ENCODE measurements at places on chromosomes 6 and 20.

DNA sequence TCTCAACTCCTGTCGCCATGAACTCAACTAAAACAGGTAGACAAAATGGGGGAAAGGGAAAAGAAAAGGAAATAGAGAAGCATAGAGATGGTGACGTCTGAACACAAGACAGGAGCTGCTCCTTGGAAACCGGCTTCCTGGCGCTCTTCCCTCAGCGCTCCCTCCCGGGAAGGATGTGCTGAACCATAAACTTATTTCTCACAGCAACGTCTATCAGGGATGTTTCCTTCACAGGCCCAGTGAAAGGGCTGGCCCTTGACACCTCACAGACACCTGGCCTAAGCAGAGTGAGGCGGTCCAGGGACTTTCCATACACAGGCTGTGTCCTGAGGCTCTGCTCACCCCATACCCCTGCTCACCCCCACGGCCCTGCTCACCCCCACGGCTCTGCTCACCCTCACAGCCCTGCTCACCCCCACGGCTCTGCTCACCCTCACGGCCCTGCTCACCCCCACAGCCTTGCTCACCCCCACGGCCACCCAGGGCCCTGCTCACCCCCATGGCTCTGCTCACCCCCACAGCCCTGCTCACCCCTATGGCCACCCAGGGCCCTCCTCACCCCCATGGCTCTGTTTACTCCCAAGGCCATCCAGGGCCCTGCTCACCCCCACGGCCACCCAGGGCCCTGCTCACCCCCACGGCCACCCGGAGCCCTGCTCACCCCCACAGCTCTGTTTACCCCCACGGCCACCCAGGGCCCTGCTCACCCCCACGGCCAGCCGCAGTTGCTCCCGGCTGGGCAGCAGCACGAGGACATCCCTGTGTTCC is 653 bp downstream of the FRMD1 start:
- no peak for DNase-seq

DNA sequence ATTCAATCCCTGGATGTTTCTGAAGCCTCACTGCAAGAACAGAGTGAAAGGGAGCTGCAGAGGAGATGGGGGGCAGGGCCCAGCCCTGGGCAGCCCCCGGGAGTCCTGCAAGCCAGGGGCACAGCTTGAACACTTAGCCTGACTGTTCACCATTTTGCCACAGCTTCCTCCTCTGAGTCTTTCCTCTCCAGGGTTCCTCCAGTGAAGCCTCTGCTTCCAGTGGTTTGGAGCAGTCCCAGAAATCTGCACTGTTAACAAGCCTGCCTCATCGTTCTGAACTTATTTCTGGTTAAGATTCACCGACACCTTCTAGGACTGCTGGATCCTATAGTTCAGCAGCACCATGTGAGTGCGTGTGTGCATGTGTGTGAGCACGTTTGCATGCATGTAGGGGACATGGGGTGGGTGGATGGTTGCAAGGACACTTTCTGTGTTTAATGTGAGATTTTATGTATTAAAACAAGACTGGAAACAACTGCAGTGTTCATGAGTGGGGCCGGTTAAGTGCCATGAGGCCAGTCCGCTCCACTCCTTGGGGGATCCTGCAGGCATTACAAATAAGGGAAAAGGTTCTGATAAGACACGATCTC is 24.6 kb downstream of the CEBPB start:
- DNase-seq = no peak

DNA sequence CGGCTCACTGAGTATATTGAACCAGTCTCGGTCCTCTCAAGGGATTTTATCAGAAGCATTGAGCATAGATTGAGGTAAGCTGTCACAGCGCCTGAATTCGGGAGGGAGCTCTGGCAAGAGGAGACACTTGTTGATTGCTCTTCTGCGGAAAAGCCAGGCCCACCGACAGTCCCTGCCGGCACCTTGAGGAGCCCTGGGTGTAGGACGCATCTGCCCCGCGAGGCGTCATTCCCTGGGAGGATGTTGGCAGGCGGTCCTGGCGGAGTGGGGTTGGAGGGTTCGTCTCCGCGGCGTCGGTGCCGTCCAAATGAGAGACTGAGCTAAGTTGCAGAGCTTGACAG is 843 bp downstream of the FBXO9 start:
- no peak for DNase-seq

GRCh38 chr6:12343440-12344162 is 53.4 kb downstream of the EDN1 start:
- no peak for DNase-seq

DNA sequence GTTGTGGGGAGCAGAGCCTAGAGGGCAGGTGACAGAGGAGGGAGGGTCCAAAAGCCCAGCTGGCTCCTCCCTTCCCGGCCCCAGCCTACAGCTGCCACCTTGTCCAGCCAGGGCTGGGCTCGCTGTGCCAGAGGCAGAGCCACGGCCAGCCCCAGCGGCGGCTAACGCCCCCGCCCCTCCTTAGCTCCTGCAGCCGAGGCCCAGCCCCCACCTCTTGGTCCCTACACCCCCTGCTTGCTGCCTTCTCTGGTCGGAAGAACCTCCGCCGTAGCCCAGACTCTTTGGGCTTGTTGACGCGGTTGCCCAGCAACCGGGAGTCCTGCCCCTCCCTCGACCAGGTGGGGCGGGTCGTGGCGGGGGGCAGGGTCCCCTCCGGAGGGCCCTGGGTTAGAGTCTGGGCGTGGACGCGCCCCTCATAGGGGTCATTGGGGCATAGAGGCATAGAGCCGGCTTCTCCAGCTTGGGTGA is 521 bp upstream of the LKAAEAR1 start:
- DNase-seq = no peak

- DNase-seq = no peak
These were observed 46.9 kb downstream of the PRDM1 start for GRCh38 chr6:106133040-106133439.

DNA sequence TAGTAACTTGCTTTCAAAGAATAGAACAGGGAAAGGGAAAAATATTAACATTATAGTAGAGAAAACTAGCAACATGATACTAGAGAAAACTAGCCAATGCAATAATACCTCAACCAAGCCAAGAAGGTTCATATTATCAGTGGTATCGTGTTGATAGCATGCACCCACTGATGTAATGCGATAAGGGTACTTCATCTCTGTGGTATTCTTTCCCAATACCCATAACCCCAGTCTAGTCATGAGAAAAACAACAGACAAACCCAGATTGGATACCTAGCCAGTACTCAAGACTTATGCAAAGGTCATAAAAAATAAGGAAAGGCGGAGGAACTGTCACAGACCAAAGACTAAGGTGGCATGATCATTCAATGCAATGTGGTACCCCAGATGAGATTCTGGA is 21.0 kb downstream of the BLOC1S5 start:
- DNase-seq = no peak

- no peak for DNase-seq
These were observed 14.4 kb upstream of the FAM217A start for GRCh38 chr6:4093288-4093687.

- no peak for DNase-seq
These were observed 94.6 kb downstream of the TFAP2A start for GRCh38 chr6:10320291-10320690.

GRCh38 chr20:53582574-53583351 is 10.9 kb downstream of the ZNF217 start:
- DNase-seq = no peak

DNA sequence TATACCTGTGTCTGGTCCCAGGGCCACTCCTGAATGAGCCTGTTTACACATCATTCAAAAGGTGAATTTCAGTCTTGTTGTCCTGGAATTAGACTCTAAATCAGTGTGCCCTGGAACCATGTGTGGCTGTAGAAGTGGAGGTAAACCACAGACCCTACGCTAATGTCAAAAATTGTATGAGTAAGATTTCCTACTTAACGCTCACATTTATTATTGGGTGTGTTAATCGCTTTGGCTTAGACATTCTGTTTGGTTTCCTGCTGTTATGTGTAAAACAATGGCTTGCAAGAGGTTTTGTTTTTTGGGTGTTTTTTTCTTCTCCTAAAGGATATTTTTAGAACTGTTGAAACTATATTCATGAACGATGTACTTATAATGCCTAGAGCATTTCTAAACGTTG is 19.3 kb downstream of the PLCB1 start:
- DNase-seq = no peak

DNA sequence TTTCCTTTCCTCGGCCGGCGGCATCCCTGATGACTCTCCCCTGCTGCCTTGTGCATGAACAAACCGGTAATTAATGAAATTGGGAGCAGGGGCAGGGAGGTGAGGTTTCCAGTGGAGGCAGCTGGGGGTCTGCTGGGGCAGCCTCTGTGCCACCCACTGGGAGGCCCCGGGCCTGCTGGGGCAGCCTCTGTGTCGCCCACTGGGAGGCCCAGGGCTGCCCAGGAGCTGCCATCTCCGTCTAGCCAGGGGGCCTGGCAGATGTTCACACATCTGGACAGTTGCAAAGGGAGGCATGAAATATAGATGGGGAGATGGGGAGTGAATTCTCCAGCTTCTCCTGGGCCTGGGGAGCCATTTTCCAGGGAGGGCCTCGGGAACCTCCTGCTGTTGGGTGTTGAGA is 33.8 kb downstream of the TOX2 start:
- no peak for DNase-seq

- DNase-seq = no peak
These were observed 254.8 kb downstream of the CDC5L start for GRCh38 chr6:44642349-44642748.

GRCh38 chr20:58021481-58021880 is 207.0 kb downstream of the ANKRD60 start:
- no peak for DNase-seq

DNA sequence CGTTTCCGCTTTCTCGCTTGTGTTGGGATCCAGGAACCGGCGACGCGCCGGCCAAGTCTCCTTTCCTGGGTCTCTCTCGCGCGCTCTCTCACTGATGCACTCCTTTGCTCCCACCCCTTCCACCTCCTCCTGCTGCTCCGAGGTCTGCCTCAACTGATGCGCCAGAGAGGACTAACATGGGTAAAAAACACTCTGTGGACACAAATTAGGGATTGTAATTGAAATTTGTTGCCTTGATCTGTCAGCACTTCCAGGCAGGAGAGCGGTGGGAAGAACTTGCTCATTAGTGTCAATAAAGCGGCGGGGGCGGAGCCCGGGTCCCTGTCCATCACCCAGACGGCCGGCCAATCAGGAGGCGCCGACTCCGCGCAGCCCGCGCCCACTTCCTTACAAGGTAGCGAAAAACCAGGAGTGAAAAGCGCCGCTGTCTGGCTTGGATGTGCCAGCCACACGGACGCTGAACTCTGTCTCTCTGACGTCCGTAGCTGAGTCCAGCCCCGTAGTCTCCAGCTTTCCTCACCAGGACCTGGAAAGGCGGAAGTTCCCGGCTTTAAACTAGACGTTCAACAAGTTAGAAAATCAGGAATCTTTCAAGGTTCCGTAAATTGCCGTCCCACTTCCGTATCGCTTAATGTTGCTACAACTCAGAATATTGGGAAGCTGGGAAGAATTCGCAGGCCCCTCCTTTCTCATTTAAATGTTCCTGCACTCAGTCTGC is at the start of gene TBX18:
TSS of gene TBX18 (minus strand) at position 267 of the 718 bp plus-strand sequence. CDS start 417 bp downstream, outside the sequence.
- no peak for DNase-seq

DNA sequence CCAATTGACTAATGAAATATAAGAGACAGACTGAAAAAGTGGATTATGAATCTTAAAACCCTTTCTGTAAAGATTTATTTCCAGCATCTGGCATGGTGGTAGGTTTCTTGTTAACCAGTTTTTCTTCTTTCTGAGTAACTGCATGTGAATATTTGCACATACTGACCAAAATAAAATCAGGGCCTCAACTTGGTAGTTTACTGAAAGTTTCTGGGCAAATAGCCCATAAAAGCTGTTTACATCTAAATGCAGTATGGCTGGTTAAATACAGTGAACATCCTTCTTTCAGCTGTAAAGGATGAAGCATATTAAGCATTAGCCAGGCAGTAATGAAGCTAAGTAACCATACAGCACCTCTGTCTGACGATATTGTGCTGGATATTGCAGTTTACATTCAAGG is 83.6 kb upstream of the EYS start:
- DNase-seq = no peak

DNA sequence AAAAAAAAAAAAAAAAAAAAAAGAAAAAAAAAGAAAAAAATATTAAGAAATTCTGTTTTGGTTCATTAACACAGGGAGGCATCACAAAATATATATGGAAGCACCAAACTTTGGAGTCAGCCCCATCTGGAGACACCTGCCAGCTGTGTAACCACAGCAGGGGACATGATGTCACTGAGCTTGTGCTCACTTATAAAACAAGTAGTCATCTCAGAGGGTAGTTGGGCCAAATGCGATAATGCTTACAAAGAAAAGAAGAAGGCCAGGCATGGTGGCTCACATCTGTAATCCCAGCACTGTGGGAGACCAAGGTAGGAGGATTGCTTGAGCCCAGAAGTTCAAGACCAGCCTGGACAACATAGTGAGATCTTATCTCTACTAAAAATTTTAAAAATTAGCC is 1.1 kb upstream of the BNIP5 start:
- no peak for DNase-seq

GRCh38 chr20:36305602-36306551 is at the start of gene DLGAP4:
DLGAP4 (plus strand) TSS chr20:36306339; CDS start chr20:36431718, 125,379 bp downstream.
- DNase-seq = no peak

DNA sequence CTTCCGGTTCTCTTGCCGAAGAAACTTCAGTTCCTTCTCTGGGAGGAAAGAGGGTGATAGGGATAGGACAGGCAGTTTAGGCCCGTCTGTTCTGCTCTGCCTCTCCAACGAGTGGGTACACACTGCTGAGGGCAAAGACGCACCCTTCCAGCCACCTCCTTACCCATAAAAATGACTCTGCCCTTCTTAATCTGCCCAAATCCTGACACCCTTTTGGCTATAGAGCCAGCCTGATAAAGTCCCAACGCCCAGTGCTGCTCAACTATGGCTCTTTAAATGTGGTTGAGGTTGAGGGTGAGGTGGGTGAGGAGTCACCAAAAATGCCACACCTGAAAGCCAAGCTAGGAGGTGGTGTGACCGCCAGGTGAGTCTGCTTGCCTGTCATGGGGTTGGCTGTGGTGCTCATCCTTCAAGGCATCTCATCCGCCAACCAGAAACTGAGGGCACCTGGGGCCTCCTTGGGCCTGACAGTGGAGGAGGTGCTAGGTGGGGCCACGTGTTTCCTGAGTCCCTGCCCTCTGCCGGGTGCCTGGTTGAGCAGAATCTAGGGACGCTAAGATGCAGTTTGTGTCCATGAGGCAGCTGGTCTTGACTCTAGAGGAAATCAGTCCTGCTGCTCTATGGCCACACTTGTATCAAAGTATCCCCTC is 16.3 kb downstream of the CCDC167 start:
- DNase-seq = no peak

GRCh38 chr20:3011752-3012151 is 31.7 kb upstream of the GNRH2 start:
- no peak for DNase-seq

DNA sequence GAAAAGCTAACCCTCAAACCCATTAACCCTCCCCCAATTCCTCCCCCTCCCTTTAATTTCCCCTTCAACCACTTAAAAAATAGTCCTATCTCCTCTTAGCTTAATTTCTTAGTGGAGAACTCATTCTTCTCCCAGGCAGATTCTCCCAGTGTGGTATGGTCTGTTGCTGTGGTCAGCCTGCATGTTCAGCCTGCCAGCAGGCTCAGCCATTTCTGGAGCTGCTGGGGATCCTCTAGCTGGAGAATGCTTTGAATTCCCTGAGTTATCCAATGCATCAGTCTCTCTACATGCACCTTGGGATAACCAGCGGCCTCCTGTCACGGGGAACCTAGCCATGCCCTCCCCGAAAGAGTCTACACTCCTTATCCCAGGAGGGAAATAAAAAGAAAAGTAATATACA is 375.4 kb upstream of the RSPO3 start:
- DNase-seq = no peak

GRCh38 chr6:159311618-159312017 is 142.4 kb downstream of the FNDC1 start:
- no peak for DNase-seq

- no peak for DNase-seq
These were observed 198.6 kb downstream of the UST start for GRCh38 chr6:148945301-148946021.

GRCh38 chr6:152896923-152897322 is 85.9 kb downstream of the FBXO5 start:
- no peak for DNase-seq

- DNase-seq = no peak
These were observed 1.0 kb upstream of the E2F3 start for GRCh38 chr6:20400456-20401204.
